ENCODE measurements at places on chromosomes 13 and 19.

DNA sequence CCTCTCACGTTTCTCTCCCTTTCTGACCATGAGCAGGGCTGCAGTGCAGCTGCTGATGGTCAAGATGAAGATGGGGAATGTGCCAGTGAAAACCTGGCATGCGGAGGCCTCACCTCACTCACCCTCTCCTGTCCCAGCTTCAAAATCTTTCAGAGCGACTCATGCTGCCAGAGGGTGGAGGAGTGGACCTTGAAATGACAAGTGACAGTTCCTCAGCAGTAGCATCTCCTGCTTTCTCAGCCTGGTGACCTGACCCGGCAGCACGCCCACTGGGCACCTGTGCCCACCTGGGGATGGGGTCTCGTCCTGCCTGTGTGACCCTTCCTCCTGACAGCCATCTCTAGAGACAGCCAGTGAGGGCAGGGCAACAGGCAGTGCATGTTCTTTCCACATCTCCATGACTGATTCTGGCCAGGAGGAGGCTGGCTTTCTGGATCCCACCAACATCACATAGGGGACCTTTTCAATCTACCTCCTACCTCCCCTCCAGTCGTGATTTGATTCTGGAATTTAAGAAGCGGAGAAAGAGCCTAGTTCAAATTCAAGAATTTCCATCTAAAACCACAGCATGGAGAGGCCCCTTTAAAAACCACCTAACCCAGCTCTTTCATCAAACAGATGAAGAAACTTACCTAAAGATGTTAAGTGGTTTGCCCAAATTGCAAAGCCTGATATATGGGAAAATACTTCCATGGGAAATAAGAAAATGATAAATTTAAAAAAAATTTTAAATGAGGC, 45.8 kb downstream of the RFX2 start:
- DNase-seq: no peak

DNA sequence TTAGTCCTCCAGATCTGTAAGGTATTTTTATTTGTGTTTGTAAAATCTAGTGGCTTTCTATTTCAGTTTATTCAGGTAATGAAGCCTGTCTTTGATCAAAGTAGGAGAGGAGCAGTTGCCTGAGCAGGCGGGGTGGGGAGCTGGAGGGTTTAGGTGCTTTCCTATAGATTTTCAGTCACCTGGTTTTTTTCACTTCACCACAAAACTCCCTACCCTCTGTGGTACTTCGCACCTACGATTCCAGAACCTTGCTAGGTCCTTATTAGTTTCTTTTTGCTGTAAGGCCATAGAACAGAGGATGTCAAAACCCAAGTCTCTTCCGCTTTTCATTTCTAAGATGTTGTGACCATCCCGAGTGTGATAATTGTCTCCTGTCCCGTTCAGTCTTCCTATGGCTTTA, 26.6 kb downstream of the SLAIN1 start:
- DNase-seq: no peak

GRCh38 chr19:1076951-1077350, 10.0 kb downstream of the ARHGAP45 start:
- DNase-seq: no peak

DNA sequence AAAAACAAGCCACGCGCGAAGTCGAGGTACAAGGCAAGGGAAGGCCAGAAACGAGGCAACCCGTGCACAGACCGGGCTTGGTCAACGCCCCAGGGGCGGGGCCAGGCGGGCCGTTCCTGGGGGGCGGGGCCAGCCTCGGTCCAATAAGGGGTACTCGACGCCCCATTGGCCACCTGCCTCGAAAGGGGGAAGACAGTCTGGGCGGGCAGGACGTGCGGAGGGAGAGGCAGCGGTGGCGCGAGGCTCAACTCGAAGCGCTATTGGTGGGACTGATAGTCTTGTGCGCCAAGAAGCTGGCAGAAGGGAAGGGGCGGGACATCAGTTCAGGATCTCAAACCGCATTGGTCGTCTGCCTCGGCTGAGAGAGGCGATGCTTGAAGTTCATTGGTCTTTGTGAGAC, at the start of gene LYPD4:
Gene LYPD4 (minus strand): TSS at position 83 of the 400 bp plus-strand sequence. CDS start 5,398 bp downstream, outside the sequence.
- DNase-seq: no peak

- DNase-seq: no peak
These were observed 8.0 kb upstream of the CCER2 start for GRCh38 chr19:38919837-38920601.

GRCh38 chr13:27349458-27349857, 75.0 kb upstream of the GTF3A start:
- DNase-seq: no peak

GRCh38 chr13:114142640-114143490, 10.4 kb upstream of the RASA3 start:
- DNase-seq: no peak

DNA sequence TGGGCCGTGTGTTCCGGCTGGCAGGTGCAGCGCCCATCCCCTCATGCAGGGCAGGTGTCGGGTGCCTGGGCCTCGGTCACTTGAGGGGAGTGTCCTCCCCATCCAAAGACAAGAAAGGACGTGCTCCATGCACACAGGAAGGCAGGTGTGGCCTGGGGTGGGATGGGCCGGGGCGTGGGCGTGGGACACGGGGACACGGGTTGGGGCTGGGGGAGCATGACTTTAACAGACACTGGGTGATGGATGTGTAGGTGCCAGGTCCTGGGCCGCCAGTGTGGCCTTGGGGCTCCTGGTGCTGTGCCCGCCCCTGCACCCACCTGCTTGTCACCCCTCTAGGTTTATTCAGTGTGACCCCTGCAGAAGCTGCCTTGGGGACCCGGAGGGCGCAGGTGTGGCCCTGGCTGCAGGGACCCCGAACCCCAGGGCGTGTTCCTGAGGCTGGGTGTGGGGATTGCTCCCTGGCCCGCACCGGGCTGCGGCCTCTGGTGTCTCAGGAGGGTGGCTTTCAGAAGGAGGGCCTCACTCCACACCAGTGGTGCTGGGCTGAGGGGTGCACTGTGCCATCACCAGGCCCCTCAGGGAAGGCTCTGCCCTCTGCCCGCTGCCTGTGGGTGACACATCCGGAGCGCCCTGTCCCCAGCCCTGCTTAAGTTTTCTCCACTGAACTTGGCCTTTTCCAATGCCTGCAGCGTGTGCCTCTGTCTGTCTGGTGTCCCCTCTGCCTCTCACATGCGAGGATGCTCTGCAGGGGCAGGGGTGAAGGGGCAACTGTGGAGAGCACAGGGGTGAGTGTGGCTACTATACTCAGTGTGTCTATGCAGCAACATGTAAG, 5.2 kb downstream of the TMEM255B start:
- DNase-seq: no peak

- DNase-seq: no peak
These were observed 13.4 kb downstream of the LYL1 start for GRCh38 chr19:13089139-13089856.

- no peak for DNase-seq
These were observed 2.0 kb upstream of the INAFM1 start for GRCh38 chr19:47272448-47273312.
